DMS79 treated with DMSO at 0.1 percent for 48 hours (cell line): ENCODE measurements at places on chromosomes 5 and 9.

GRCh38 chr9:109098960-109099308 lies 20.8 kb downstream of the TMEM245 start:
- no peak for DNase-seq

DNA sequence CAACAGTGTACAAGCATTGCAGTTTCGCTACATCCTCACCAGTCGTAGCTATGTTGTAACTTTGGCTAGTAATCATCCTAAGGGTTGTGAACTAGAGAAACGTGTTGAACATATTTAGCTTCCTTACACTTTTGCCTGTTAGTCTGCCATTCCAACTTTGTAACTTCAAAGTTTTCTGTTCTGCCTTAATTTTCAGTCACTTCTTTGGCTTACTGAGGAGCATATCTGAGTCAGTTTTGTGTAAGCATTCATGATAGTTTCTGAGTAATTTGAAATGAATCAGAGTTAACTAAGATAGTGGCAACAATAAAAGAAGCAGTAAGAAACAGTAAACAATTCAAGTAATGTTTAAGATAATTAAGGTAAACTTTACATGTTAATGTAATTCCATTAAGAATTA lies 58.9 kb upstream of the MCCC2 start:
- DNase-seq, result no peak

DNA sequence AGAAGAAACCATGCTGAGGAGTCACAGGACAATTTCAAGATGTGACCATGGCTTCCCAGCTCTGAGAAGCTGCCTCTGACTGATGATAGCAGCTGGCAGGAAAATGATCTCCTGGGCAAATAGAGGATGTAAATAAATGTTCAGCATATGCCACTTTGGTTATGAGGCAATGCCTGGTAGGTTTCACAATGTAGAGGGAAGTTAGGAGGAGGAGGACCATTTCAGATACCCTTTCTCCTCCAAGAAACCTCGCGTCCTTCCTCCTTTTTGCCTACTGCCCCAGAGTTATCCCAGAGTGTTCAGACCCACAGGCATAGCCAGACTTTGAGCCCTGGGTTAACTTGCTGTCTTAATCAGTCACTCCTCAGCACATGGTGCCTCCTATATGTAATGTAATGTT lies 541.6 kb upstream of the DAP start:
- no peak for DNase-seq

DNA sequence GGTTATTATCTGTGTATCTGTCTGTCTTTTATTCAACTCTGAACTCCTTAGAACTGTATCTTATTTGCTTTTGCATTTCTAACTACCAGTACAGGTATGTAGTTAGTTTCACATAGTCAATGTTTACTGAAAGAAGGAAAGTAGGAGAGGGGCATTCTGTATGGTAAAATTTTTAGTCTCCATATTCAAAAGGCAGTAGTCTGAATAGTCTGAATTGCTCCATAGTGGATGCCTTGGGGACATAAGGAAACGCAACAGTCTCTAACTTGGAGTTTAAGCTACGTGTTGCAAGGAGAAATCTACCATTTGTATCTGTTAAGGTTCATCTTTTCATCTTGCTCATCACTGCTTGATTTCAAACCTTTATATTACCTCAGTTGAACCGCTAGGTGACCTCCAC lies 26.2 kb downstream of the RASGRF2 start:
- no peak for DNase-seq

- DNase-seq, result no peak
Measured at GRCh38 chr5:139911425-139912120, 116.0 kb downstream of the PSD2 start.

DNA sequence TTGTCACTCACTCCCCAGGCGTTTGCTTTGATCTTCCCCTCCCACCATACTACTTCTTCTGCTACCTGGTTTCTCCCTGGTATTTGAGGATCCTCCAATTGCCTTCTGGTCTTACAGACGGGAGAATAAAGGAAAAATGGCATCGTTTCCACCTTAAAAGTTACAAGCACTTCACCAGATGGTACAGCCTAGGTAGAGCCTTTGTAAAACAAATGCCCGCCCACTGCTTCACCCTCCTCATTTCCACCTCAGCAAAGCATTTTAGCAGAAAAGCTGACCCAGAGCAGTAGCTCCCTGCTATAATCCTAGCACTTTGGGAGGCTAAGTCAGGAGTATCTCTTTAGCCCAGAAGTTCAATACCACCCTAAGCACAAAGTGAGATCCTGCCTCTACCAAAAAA lies 5.1 kb upstream of the ANXA2R start:
- no peak for DNase-seq

DNA sequence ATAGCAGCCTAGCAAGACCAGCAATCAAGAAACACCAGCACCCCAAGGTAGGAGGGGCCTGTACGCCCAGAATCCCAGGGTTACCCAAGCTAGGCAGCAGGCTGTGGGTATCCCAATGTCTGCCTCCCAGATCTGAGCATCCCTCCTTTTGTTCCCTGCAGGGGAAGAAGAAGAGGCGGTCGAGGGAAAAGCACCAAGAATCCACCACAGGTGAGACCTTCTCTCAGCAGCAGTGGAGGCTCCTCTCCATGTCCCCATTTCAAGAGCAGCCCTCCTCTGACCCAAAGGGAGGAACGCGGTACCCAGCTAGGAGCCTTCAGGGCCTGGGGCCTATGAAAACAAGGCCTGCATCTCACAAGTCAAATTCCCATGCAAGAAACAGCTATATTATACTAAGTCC lies 28.9 kb downstream of the TCF7 start:
- no peak for DNase-seq

- DNase-seq, result no peak
Measured at GRCh38 chr5:80168388-80169028, 87.3 kb downstream of the SERINC5 start.

DNA sequence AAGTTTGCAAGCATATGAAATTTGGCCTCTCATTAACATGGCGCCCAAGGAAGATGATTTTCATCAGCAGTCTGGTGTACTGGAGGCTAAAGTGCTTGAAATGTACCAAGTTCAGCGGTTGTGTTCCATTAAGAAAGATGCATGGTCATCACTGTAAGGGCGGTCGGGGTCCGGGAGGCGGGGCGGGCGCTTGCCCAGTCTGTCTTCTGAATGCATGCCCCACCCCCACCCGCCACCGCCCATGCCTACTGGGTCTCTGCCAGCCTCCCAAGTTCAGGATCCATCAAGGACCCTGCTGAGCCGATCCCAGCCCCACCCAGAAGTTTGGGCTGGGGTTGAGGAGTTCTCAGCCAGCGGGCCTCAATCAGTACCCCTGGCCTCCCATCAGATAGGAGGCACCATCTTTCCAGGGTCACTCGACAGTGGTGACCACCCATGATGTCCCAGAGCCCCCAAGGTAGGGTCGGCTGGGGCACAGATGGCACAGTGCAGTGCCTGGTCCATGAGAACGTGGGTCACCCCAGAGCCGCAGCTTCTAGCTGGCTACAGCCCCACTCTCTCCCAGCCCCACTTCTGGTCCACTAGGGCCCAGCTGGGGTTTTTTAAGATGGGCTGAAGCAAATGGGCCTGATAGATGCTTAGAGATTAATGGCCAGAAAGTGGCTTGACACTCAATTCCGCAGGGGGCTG lies 24.4 kb upstream of the PRDM12 start:
- no peak for DNase-seq

DNA sequence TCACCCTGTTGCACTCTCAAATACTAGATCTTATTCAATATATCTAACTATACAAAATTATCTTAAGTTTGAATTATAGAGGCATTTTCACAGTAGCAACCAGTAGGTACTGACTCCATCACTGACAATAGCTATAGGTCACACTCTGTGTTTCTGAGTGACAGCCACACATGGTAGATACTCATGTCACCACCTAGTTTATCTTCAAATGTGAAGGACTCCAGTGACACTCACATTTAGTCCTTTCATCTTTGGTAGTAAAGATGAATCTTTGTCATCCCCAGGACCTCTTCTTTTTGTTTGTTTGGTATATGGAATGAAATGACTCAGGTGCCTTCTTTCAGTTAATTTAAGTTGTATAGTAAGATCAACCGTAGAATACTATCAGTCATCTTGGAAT lies 102.5 kb upstream of the DHFR start:
- no peak for DNase-seq

DNA sequence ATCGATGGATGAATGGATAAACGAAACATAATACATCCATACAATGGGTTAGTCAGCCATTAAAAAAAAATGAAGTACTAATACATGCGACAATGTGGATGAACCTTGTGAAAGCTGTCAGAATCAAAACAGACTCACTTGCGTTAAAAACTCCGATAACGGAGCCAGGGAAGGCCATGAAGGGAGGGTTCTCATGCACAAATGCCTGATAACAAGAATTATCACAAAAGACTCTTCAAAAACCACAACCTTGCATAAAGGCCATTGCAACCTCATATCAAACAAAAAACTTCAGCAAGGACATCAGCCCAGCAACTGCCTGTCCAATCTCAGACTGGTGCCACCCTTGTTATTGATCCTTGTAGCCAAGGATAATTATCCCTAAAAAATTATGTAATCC lies 13.7 kb downstream of the ERMP1 start:
- no peak for DNase-seq

DNA sequence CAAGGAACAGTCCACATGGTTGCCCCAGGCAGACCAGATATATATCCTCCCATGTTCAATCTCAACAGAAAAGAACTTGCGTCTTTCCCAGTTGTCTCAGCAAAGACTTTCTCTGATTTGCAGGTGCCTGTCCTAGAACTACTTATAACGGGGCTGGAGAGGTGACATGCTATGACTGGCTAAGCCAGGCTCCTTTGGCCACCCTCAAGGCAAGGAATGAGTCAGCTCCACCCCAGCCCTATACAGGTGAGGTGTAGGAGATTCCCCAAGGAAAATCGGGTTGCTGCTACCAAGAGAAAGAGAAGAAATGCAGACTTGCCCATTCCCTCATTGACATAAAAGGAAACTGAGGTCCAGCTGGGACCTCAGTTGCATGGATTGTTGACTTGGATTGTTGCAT lies 127.4 kb downstream of the GALNT10 start:
- no peak for DNase-seq

GRCh38 chr5:179227580-179228311 lies 117.5 kb downstream of the ADAMTS2 start:
- no peak for DNase-seq

- DNase-seq, result no peak
Measured at GRCh38 chr5:12313602-12314001, 409.4 kb upstream of the CTNND2 start.

- no peak for DNase-seq
Measured at GRCh38 chr5:72041654-72042053, 65.6 kb upstream of the MAP1B start.

DNA sequence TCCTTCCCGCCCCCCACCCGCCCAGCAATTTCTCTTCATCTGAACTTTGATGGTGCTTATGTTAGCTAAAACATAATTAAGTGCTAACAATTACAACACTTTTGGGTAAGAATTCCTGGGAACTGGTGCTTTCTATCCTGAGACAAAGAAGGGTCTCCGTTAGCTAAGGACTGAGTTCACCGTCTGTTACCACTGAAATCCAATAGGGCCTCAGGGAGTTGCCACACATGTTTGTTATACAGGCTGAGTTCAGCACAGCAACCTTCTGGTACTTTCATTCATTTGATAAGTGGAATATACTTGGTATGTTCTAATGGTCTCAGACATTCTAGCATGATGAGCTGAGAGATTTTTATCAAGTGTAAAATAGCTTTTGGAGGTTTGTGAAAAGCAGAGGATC lies 437.9 kb downstream of the EFNA5 start:
- DNase-seq, result no peak

GRCh38 chr9:76086539-76086938 lies 196.1 kb downstream of the PCSK5 start:
- DNase-seq, result no peak

DNA sequence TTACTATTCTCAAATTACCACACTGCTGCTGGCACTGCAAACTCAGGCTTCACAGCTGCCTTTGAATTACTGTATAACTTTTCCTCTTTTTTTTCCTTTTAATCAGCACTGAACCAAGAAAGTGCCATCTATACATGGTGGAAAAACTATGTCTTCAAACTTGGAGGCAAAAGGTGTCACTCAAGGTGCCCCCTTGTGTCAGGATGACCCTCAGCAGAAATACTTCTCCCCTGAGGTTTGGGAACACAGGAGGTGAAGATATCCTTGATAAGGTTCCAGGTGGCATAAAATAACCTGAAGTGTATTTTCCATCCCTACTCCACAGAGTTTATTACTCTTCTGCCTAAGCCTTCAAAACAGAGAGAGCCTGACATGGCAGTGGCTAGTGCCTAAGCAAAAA lies 14.5 kb downstream of the FRMD3 start:
- no peak for DNase-seq

- DNase-seq, result no peak
Measured at GRCh38 chr5:116365006-116365496, 209.6 kb downstream of the SEMA6A start.

- no peak for DNase-seq
Measured at GRCh38 chr5:143600396-143601075, 197.1 kb upstream of the NR3C1 start.

GRCh38 chr9:107648153-107648715 lies 158.7 kb upstream of the KLF4 start:
- no peak for DNase-seq
